Esophagus squamous epithelium (tissue), 5 donors: ENCODE measurements at places on chromosomes 16 and 17.

DNA sequence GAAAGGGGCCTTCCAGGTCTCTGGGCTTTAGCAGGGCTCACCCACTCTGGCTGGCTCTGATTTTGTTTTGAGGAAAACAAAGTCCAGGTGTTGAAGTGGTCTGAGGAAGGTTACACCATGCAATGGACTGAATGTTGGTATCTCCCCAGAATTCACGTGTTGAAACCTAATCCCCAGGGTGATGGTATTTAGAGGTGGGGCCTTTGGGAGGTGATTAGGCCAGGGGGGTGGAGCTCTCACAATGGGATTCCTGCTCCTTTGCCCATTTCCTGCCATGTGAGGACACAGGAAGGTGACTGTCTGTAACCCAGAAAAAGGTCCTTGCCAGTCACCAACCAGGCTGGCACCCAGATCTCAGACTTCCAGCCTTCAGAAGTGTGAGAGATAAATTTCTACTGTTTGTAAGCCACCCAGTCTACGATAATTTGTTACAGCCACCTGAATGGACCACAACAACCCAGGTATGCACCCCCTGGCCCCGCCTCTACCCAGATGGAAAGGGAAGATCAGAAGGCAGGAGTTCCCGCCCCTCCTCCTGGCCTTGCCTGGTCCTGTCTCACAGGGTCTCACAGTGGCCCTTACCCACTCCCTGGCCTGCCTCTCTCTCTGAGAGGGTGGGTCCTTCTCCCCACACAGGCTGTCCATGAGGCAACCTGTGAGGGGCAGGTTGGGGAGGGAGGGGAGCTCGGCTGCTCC, 32.0 kb downstream of the LRRC75A start:
- no peak for DNase-seq

GRCh38 chr16:8961811-8962390, 1.8 kb downstream of the USP7 start:
- no peak for DNase-seq

DNA sequence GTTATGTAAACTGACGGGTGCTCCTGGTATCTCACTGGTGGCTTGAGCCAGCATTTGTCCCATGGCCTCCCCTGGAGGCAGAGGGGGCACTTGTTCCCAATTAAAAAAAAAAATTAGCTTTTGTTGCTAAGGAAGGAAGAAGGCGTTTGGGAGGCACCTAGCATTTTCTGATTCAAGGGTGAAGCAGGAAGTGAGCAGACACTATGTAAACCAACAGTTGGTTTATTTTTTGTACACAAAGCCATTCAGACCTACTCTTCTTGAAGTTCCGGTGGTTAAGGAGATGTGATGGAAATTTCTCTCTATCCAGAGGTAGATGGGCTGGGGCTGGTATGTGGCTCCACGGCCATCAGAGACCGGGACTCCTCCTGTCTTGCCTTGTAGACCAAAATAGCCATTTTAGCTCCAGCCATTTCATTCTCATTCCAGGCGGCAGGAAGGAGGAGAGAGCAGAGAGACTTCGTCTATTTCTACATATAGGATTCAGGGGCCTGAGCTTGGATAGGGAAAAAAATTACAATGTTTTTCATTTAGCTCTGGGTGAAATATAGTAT, 103.0 kb downstream of the SNX29 start:
- no peak for DNase-seq

GRCh38 chr17:21511363-21512195, 135.4 kb downstream of the KCNJ12 start:
- DNase-seq = no peak

DNA sequence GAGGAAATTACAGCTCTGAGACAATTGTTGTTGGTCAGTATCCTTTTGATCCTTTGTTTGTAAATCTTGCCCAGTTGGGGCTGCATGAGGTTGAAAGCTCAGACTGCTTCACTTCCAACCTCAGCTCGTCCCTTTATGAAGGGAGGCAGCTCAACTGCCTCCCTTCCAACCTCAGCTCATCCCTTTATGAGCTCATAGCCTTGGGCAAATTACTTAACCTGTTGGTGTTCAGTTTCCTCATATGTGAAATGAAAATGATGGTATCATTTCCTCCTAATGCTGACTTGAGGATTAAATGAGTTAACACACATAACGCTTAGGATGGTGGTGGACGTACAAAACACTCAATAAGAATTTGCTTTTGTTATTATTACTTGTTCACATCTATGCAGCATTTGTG, 265.1 kb downstream of the CDH13 start:
- no peak for DNase-seq

DNA sequence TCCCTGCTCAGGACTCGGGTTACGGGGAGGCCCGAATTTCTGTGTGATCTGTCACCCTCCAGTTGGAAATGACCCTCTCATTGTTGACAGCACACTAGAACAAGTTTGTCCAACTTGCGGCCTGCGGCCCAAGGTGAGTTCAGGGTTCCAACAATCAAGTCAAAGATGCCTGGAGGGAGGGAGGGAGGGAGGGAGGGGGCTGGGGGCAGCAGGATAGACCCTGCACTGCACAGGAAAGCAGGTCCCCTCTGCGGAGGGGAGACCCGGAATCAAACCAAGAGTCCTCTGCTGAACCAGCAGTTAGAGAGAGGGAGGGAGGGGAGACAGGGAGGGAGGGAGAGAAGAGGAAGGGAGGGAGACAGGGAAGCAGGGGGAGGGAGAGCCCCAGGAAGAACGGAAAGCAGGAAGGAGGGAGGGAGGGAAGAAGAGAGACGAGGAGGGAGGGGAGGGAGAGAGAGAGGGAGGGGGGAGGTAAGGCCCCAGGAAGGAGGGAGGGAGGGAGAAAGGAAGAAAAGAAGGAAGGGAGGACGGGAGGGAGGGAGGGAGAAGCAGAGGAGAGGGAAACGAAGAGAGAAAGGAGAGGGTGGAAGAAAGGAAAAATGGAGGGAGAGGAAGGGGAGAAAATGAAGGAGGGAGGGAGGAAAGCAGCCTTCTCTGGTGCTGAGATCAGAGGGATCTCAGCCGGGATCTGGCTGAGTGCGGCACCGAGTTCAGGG, 96.7 kb upstream of the CDH5 start:
- no peak for DNase-seq

DNA sequence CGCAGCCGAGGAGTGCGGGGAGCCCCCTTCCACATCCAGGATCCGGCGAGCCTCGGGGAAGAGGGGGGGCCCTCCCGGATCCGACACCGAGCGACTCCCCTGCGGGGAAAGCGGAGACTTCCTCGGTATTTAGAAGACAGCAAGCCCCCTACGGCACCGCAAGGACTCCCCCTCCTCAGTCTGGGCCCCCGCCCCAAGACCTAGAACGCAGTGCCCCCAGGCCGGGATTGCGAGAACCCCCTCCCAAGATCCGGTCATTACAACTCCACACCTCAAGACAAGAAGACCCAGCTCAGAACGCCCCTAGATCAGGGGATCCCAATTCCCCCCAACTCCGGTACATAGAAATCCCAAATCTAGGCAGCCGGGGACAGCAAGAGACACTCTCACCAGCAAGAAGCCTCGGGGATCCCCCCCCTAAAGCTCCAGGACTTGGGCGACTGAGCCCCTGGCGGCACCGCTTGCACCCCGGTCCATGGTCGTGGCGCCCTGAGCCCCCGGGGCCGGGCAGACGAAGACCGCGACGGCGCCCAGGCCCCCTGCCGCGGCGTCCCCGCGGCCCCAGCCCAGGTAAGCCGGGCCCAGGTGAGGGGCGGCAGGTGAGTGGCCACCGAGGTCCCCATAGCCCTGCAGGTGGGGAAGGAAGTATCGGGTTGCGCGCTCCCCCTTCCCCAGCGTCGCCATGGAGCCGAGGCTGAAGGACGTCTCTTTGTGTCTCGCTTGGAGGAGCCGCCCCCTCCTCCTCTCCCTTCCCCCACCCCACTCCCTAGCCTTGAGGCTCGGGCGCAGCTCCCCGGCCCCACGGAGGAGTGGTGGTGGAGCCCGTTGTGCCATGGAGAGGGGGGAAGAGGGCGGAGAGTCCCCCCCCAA, 641 bp downstream of the SBK1 start:
- no peak for DNase-seq

- no peak for DNase-seq
Measured at GRCh38 chr17:60792250-60792898, 114.7 kb downstream of the BCAS3 start.
